ENCODE measurements at places on chromosomes 2 and 18.

DNA sequence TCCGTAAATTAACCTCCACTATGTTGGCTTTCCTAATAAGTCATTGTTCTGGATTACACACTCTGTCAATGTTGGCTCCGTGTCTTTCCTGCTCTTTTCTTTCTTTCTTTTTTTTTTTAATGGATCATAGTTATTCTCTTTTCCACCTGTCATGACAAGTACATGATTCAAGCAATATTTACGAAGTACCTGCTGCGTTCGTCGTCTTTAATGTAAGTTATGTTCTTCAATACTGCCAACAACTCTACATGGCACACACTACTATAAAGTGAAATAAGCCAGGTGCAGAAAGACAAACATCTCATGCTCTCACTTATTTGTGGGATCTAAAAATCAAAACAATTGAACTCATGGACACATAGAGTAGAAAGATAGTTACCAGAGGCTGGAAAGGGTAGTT, 239.1 kb downstream of the SCG2 start:
- no peak for DNase-seq

- no peak for DNase-seq
Observed at GRCh38 chr2:53770264-53770663, 2.7 kb downstream of the CHAC2 start.

GRCh38 chr18:27546991-27547390, 361.9 kb upstream of the CHST9 start:
- DNase-seq: no peak

DNA sequence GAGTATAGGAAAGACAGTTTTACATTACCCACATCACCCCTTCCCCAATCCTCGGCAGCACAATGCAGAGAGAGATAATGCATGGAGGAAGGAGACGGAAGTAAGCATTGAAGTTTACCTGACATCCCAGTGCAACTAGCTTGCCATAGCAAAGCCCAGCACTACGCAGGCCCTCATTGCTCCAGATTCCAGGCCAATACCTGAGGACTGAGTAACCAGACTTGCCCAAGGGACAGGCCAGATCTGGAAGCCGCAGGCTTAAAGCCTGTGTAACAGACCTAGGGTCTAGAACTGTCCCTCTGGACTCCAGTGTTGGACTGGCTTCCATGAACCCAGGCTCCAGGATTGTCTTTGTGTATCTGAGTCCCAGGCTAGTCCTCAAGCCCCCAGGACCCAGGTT, 17.6 kb downstream of the SERPINB4 start:
- peak; percentile 22 for DNase-seq

All from Right ventricle myocardium inferior (tissue), 1 donor.